ENCODE measurements at places on chromosomes 16 and 17.

DNA sequence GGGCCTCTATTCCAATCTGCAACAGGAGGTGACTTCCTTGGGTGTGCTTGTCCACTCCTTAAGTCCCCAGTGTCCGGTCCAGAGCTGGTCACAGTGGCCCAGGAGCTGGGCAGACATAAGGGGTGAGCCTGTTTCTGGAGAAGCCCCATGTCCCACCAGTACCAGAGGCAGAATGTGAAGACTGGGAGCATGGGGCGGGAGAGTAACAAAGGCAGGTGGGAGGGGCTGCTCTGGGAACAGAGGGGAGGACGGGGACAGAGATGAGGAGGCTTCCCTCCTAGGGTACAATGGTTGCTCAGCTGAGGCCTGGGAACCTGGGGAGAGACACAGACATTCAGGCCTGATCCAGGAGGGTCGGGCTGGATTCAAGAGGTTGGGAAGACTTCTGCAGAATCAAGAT, 323.3 kb upstream of the TNRC6C start:
- DNase-seq = no peak

DNA sequence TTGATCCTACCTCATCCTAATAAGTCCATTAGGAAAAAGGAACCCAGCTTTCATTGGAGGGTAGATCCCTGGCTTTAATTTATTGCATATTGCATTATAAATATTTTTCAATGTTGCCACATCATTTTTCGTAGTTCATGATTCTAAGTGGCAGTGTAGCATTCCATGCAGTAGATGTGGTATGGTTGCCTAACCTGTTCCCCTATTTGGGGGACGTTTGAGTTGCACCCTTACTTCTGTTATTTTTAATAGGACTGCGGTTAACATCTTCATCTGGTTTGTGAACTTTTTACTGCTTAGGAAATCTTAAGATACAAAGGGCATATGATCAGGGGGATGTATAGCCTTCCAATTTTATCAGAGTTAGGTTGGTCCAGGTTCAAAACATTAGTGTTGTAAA, 5.4 kb downstream of the SCPEP1 start:
- DNase-seq = no peak

DNA sequence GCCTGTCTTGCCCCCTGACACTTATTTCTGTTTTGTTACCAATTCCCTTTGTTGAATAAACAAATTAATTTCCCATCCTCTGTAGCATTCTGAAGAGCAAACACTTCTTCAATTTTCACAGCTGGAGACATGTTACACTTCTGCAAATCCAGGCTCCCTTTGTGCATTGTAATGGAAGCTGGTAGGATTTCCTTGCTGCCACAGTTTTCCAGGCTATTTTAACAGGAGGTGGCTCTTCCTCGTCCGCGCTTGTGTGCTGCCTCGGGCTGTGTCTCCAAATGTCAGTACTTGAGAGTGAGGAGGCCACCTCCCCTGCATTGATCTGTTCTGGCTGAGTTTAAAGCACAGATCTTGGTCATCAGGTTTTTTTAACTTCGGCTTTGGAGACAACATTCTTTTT, 40.0 kb downstream of the SOST start:
- DNase-seq = no peak

- no peak for DNase-seq
Measured at GRCh38 chr16:30710971-30711370, 12.0 kb downstream of the SRCAP start.

GRCh38 chr16:85162478-85163277, 50.4 kb upstream of the CIBAR2 start:
- no peak for DNase-seq

GRCh38 chr16:74868501-74868900, 93.9 kb upstream of the FA2H start:
- DNase-seq = no peak

- no peak for DNase-seq
Measured at GRCh38 chr17:41860254-41860931, 4.8 kb downstream of the KLHL11 start.

DNA sequence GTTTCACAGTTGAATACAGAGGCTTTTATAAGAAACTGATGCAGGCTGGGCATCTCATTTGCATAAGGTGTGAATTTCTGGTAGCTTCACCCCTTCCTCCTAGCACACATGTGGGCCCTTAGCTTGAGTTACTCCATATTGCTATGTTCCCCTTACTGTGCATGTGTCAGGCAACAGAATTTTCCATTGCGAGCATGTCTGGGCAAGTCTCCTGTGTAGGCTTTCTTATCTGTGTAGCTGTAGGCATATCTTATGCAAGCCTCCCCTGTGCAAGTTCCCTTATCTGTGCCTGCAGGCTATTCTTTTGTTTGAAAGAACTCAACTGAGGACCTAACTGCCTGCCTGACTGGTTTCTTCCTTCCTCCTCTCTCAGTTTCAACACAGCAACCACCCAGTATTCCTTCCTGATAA, 597.4 kb upstream of the CDH5 start:
- DNase-seq = no peak
